Activated CD4-positive, CD25-positive, alpha-beta regulatory T cell (primary cell): ENCODE measurements at places on chromosomes 11 and 22.

- DNase-seq: no peak
Observed at GRCh38 chr22:32644252-32645100, 157.0 kb upstream of the TIMP3 start.

DNA sequence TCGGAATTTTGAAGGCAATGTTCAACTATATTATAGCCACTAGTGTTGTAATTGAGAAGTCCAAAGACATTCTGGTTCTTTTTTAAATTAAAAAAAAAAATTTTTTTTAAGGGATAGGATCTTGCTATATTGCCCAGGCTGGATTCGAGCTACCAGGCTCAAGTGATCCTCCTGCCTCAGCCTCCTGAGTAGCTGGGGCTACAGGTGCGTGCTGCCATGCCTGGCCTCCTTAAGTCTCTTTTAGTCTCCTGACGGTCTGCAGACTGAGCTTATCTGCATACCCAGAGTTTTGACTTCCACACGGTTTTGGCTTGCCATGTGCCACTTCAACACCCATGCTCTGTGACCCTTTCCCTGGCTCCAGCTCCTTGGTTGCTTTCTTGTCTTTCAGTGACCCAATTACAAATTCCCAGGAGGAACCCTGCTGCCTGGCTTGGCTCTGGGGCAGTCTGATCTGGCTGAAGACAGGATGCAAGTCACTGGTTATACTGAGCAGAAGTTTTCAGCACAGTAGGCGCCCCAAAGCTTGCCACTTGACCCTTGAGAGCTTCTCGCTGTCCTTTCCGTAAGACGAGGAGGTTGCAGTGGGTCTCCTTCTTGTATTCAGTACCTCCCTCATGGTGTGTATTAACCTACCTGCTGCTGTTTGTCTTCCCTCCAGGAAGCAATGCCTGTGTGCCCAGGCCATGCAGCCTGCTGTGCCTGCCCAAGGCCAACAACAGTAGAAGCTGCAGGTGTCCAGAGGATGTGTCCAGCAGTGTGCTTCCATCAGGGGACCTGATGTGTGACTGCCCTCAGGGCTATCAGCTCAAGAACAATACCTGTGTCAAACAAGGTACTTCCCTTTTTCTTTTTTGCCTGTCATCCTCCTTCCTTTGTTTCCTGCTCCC, 113.8 kb upstream of the SORL1-AS1 start:
- no peak for DNase-seq

- DNase-seq: no peak
Observed at GRCh38 chr11:25702417-25702816, 629.5 kb upstream of the ANO3 start.

GRCh38 chr22:44045145-44045544, 21.0 kb downstream of the PARVB start:
- no peak for DNase-seq

GRCh38 chr22:20112623-20113511, 3.0 kb upstream of the RANBP1 start:
- DNase-seq: no peak

DNA sequence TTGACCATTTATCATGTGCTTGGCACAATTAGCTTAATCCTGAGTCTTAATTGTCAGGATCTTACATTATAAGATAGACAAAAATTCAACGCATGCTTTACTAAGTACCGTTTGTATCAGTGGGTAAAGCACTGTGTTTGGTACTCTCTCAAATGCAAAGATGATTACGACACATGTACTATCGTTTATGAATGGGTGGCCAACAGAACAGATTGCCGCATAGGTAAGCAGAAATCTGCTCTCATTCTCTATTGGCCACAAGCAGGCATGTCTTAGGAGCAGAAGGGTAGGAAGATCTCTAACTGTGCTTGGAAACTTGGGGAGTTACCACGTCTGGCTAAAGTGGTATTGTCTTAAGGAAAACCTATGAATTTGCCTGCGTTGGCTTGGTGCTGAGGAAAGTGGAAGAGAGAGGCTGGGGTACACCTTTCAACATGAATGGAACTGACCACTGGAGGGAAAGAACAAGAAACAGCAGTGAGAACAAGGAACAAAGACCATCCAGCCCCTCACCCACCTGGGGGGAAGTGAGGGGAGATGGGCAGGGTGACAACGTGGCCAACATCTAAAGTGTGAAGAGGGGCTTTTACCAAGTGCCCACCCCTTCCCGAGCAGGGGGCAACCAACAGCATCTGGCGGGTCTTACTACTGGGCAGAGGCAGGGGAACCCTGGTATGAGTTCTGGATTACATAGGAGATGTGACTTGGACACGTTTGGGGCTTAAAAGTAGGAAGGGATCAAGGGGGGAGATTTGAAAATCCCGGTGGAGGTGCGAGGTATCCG, 1.0 kb upstream of the TUBA8 start:
- DNase-seq: no peak

GRCh38 chr11:69344570-69345145, 50.7 kb downstream of the MYEOV start:
- DNase-seq: no peak

DNA sequence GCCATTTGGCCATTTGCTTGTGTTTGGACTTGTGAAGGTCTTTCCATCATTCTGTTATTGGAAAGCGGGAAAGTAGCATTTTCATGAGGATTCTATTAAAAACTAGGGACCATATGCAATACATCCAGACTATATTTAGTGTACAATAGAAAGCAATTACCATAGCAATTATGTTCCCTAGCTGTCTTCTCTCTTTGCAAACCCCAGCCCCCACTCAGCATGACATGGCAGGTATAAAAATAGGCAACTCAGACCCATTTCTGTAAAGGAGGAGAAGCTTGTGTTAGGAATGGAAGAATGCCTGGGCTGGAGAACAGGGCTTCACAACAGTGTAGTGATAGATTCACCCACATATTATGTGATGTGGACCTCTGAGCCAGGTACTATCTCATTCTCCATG, 12.4 kb downstream of the OR51B6 start:
- no peak for DNase-seq

- DNase-seq: no peak
Observed at GRCh38 chr11:68832476-68833181, 9.1 kb downstream of the CPT1A start.

DNA sequence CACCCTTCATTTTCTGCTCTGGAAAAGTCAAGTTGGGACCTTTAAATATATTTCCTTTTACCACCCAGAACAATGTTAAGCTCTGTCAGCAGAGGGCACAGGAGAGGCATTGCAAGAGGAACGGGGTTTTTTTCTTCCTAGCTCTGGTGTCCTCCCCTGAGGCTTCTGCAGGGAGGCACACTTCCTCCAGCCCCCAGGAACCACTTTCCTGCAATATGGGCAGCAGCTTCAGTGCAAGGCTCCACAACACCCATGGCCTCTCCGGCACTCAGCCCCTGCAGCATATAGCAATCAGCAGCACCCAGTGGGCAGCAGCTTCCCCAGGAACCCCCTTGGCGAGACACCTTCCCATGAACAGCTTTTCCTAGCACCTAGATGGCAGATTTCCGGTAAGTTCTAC, 101.4 kb downstream of the SYT9 start:
- DNase-seq: no peak

DNA sequence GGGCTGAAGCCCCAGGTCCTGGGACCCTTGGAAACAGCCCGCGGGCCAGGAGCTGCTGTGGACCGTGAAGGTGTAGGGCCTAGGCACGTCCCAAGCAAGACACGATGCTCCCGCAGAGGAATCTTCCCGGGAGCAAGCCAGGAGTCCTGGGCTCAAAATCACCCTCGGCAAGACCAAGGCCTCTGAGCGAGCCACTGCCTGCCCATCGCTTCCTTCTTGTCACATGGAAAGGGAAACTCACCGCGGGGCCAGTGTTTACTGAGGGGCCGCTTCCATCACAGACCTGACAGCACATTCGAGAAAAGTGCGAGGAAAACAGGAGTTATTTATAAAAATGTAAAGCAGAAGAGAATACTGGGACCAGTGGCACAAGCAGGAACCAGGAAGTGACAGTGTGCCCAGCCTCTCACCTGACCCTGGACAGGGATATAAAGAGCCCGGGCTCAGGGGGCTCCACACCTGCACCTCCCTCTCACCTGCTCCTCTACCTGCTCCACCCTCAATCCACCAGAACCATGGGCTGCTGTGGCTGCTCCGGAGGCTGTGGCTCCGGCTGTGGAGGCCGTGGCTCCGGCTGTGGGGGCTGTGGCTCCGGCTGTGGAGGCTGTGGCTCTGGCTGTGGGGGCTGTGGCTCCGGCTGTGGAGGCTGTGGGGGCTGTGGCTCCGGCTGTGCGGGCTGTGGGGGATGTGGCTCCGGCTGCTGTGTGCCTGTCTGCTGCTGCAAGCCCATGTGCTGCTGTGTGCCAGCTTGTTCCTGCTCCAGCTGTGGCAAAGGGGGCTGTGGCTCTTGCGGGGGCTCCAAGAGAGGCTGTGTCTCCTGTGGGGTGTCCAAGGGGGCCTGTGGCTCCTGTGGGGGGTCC, at the start of gene KRTAP5-5:
Gene KRTAP5-5, plus strand, starts transcription at position 450 of the 860 bp plus-strand sequence. Its CDS starts 66 bp downstream, at position 516.
- DNase-seq: no peak

DNA sequence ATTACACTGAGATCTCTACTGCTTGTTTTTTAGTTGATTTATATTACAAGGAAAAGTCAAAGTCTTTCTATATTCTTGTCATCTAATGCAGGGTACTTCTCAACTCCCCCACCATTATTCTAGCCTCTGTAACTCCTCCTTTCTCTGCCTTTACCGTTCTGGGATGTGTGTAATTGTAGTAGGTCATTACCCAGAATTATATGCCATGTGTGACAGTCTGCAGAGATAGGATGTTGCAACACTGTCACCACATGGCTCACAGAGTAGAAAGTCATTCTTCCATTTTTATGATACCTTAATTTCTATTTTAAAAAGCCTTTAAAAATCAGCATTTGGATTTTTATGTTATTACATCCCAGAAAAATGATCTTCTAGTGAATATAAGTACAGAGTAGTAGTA, 32.7 kb downstream of the ZNF143 start:
- no peak for DNase-seq

DNA sequence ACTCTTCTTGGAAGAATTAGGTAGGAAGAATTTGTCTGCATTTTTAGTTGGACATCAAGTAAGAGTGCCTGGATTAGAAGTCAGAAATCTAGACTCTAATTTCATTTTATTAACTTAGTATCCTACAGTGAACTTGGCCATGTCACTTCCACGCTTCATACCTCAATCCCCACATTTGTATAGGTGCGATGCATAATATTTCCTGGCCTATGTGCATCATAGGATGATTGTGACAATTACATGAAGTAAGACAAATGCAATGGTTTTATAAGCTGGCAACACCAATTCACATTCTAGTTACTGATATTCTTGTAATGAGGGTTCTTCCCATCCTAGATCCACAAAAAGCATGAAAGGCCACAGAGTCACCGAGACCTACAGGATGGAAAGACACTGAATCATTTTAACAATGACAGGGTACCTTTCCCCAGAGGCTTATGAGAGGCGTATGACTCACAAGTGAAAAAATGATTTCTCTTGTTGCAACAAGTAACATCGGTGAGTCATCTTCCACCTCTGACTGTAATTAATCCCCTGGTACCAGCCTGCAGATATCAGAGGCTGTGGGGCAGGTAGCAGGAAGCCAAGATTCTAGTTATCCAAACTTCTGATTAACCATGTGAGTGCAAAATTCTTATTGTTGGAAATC, 56.0 kb upstream of the OR5AK2 start:
- DNase-seq: no peak

- no peak for DNase-seq
Observed at GRCh38 chr11:111344032-111344431, 35.0 kb downstream of the POU2AF1 start.

GRCh38 chr22:38730411-38730871, 24.7 kb downstream of the GTPBP1 start:
- no peak for DNase-seq

DNA sequence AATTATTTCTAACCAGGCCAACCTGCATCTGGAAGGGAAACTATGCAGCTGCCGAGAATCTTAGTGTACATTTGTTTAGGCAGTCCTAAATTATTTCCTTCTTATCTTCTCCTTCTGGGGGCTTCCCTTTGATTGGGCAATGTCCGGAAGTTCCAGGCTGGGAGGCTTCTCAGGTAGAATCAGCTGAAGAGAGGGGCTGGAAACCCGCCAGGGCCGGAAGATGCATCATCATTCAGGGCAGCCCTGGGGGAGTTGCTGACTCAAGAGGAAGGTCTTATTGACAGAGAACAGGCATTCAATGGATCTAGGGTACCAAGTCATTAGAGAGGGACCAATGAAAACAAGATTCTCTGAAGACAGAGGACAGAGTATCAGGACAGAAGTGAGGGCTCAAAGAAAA, 150.7 kb downstream of the BLID start:
- no peak for DNase-seq

DNA sequence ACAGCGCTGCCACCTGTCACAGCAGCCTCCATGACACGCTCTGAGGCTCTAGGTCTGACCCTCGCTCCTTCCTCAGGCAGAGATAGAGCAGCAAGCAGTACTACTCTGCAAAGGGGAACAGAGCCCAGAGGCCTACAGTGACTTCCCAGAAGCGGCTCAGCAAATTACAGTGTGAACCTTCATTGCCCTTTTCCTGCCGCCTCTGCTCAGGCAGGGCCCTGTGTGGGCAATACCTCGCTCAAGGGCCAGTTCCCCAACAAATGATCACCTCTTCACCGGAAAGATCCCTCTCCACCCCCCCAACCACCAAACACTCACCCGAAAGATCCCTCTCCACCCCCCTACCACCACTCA, 12.3 kb downstream of the KIAA0930 start:
- no peak for DNase-seq

DNA sequence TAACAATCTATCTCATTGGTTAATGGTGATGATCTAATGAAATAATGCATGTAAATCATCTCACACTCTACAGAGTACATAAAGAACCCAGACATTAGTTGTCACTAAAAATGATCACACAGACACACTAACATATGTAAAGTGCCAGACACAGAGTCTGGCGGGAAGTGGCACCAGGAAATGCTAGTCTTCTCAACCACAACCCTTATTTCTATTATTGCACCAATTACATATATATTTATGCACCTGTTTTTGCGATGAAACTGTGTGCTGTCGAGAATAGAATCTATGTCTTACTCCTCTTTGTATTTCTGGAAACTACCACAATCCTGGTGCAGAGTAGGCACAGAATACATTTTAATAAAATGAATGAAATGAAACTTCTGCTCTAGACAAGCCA, 25.9 kb upstream of the POU2AF3 start:
- no peak for DNase-seq

GRCh38 chr11:83680321-83680720, 394.2 kb upstream of the CCDC90B start:
- DNase-seq: no peak

DNA sequence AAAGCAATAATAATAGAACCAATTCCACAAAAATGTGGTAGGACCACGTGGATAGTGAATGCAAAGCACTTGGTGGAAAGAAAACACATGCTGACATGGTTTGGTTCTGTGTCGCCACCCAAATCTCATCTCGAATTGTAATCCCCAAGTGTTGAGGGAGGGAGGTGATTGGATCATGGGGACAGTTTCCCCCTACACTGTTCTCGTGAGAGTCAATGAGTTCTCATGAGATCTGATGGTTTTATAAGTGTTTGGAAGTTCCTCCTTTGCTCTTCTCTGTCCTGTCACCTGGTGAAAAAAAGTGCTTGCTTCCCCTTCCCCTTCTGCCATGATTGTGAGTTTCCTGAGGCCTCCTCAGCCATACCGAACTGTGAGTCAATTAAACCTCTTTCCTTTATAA, 421.9 kb upstream of the CADM1 start:
- no peak for DNase-seq

GRCh38 chr11:66472054-66472453, 5.3 kb downstream of the PELI3 start:
- no peak for DNase-seq
